ENCODE measurements at places on chromosomes 3 and 15.
A peak's percentile ranks its signal among the peaks of the same experiment; 100 is the strongest.

DNA sequence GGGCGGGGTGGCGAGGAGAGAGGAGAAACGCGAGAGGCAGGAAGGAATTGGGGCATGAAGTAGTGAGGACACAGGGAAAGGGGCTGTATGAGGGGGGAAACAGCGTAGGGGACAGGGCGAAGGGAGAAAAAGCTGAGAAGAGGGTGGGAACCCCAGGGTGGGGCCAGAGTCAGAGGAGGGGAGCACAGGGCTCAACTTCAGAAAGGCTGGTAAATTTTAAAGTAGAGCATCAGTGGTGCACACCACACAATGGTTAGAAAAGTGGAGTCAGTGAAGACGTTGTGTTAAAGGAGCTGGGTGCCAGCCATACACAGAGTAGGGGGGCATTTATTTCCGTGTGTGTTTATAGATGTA, 3.0 kb upstream of the RPP25 start:
- no peak for DNase-seq
- peak overlapping the region; percentile 81 for H3K27ac ChIP-seq
- H3K36me3 ChIP-seq, result no peaks in the 10 kb centered on the region
- H3K27me3 ChIP-seq, result no peaks in the 10 kb centered on the region
- peaks cover 41% of the 10 kb centered on the region for H3K4me1 ChIP-seq

DNA sequence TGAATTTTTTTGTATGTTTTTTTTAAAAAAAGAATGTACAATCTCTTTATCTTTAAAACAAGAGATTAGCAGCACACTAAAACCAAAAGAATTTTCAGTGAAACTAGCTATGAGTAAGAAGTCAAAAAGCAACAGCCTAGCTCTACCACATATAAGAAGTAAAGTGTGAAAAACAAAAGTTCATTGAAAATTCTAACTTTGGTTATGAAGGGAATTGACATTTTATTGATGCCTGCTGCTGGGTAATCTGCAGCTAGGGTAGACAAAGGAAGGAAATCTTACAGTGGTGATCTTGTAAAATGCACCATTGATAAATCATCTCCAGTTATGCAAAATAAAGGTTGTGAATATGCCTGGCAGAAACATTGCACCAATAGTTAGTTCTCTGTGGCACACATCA, 37.8 kb upstream of the FOXB1 start:
- H3K27ac ChIP-seq, result no peak overlapping the region
- H3K36me3 ChIP-seq, result no peaks in the 10 kb centered on the region
- no peaks in the 10 kb centered on the region for H3K4me1 ChIP-seq
- no peak overlapping the region for H3K4me3 ChIP-seq

DNA sequence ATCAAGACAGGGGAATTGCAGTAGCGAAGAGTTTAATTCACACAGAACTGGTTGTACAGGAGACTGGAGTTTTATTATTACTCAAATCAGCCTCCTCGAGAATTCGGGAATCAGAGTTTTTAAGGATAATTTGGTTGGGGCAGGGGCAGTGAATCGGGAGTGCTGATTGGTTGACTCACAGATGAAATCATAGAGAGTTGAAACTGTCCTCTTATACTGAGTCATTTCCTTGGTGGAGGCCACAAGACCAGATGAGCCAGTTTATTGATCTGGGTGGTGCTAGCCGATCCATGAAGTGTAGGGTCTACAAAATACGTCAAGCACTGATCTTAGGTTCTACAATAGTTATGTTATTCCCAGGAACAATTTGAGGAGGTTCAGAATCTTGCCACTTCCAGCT, 5.3 kb upstream of the ZNF770 start:
- peaks cover 11% of the 10 kb centered on the region for H3K4me1 ChIP-seq
- no peaks in the 10 kb centered on the region for H3K36me3 ChIP-seq
- no peaks in the 10 kb centered on the region for H3K27me3 ChIP-seq
- no peak for DNase-seq

GRCh38 chr3:185559706-185560090, 7.3 kb upstream of the LIPH start:
- H3K4me3 ChIP-seq, result no peak overlapping the region
- no peak overlapping the region for H3K27ac ChIP-seq
- no peaks in the 10 kb centered on the region for H3K4me1 ChIP-seq
- no peaks in the 10 kb centered on the region for H3K36me3 ChIP-seq
- H3K27me3 ChIP-seq, result no peaks in the 10 kb centered on the region
- no peak for DNase-seq

DNA sequence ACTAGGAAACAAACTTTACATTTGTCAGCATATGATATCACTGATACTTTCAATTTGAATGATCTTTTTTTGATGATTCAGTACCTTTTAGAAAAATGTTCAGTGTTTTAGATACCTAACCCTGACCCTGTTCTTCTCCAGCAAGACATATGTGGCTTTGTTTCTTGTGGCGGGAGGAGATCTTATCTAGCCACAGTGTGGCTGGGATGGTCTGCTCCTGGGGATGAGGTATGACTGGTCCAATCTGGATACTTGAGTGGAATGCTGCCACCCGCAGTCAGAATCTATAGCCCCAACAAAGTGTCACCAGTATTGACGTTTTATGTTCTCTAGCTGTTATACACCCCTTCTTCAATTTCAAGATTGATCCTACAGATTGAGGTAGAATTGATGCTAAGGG, 439.0 kb upstream of the GOLIM4 start:
- no peaks in the 10 kb centered on the region for H3K27me3 ChIP-seq
- no peak overlapping the region for H3K27ac ChIP-seq
- H3K4me1 ChIP-seq, result no peaks in the 10 kb centered on the region
- no peak overlapping the region for H3K4me3 ChIP-seq
- DNase-seq, result no peak
- H3K36me3 ChIP-seq, result no peaks in the 10 kb centered on the region

DNA sequence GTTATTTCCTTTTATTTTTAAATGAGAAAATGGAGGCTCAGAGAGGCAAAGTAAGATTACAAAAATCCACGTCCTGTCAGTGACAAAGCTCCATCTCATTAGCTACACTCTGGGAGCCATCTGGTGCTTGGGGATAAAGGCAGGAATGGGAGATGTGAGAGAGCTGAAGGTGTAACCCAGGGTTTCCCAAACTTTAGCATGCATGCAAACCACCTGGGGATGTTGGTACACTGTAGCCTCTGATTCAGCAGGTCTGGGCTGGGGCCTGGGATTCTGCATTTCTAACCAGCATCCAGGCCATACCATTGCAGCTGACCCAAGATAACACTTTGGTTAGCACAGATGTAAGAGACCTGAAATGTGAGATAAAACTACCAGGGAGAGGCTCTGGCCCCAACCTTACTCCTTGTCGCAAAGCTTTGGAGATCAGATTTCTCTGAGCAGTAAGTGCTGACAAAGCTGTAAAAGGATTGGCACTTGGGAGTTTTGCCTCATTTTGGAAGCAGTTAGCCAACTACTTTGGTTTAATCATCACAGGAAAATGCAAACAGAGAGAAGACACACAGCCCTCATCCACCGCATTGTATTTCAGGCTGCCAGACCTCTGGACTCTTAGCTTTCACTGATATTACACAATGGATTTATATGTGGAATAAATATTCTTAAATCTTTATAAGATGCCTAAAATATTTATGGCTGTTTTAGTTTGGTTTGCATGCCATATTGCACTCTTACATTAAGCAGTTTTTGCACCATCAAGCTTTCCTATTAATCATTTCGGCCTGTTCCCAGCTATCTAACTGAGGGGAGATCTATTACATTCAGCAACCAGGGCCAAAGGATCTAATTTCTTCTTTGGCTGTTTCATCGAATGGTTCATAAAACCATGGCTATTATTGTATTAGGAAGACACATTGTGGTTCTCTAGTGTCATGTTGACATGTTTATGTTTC, 263.0 kb downstream of the EBLN2 start:
- no peaks in the 10 kb centered on the region for H3K27me3 ChIP-seq
- no peaks in the 10 kb centered on the region for H3K36me3 ChIP-seq
- DNase-seq, result no peak
- no peak overlapping the region for H3K4me3 ChIP-seq
- peak overlapping the region; percentile 45 for H3K27ac ChIP-seq

DNA sequence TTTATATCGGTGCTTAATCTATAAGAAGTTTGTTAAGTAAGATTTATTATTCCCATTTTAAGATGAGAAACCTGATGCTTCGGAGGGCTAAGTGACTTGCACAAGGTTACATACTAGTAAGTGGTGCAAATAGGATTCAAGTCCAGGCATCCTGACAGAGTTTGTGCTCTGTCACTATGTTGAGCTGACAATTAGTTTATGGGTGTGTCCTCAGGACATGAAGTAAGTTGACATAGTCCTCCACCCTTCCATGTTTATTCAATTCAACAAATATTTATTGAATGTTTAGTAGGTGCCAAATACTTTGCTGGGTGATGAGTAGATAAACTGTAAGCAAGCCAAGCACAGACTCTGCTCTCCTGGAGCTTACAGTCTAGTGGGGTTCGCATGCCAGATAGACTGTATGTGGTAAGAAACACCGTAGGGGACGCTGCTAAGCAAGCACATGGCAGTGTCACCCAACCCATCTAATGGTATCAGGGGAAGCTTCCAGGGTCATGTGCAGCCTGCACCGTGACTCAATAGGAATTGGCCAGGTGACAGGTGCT, 342.7 kb upstream of the SATB1 start:
- no peak for DNase-seq
- no peaks in the 10 kb centered on the region for H3K4me1 ChIP-seq
- H3K27ac ChIP-seq, result no peak overlapping the region

DNA sequence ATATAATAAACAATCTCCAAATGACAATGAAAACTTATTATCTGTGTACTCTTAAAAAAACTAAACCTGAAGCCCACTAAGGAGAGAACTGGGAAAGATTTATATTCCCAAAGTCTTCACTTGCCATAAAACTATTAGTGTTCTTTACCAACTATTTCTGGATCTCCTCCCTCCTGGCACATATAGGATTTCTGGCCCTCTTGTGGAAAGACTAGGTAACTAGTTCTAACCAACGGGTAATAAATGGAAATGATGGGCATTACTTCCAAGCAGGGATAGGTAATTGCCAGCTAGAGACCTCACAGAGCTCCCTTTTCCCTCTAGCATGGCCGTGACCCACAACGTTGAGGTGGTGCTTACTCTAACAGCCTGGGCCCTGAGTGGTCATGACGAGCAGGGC, 110.1 kb downstream of the DNAH12 start:
- no peaks in the 10 kb centered on the region for H3K4me1 ChIP-seq
- H3K27me3 ChIP-seq, result no peaks in the 10 kb centered on the region
- no peak overlapping the region for H3K27ac ChIP-seq
- no peak for DNase-seq

- H3K27me3 ChIP-seq, result no peaks in the 10 kb centered on the region
- H3K27ac ChIP-seq, result peak overlapping the region; percentile 10
- H3K4me3 ChIP-seq, result no peak overlapping the region
- H3K4me1 ChIP-seq, result peaks cover 78% of the 10 kb centered on the region
These were observed 27.2 kb downstream of the AKAP13 start for GRCh38 chr15:85407421-85408269.

- DNase-seq, result no peak
- H3K27me3 ChIP-seq, result no peaks in the 10 kb centered on the region
- peak within 1 kb of the TSS; percentile 24 for H3K4me3 ChIP-seq
These were observed at the start of gene SAMMSON for GRCh38 chr3:69999140-70000027. TSS of gene SAMMSON (plus strand) at chr3:69999733.

DNA sequence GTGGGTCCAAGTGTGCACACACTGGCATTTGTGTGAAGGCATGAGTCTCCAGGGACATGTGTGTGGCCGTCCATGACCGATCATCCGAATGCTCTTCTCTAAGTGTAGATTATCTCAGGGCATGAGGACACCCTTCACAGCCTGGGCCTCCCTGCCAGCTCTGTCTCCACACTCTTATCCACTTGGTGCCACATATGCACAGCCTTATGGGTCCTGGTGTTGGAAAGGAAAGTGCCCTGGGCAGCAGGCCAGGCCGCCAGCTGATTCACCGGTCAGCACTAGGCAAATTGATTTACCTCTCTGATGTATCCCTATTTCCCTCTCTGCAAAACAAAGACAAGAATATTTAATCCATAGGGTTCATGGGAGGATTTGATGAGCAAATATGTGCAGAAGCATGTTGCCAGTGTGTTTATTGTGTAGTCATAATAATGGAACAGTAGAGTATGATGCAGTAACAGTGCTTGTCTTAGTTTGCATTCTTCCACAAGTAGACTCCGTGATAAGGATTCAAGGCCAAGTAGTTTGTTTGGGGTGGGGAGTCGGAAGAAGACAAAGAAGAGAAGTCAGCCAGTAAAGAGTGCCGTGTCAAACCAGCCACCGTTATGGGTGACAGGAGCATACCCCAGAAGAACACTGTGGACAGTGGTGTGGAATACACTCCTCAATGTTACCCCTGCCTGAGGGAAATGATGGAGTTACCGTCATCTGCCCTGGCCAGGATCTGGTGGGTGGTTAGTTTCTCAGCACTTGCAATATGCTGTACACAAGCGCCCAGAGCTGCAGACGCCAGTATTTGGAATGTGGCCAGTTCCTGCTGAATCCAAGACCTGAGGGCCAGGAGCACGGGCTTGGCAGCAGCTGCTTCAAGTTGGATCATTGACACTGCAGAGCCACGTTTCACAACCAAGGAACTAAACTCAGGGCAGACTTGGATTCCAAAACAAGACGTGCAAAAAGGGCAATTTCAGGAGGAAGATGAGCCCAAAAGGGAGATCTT, 85.1 kb downstream of the MTHFS start:
- H3K27ac ChIP-seq, result no peak overlapping the region
- H3K27me3 ChIP-seq, result no peaks in the 10 kb centered on the region
- no peaks in the 10 kb centered on the region for H3K36me3 ChIP-seq
- no peak for DNase-seq

DNA sequence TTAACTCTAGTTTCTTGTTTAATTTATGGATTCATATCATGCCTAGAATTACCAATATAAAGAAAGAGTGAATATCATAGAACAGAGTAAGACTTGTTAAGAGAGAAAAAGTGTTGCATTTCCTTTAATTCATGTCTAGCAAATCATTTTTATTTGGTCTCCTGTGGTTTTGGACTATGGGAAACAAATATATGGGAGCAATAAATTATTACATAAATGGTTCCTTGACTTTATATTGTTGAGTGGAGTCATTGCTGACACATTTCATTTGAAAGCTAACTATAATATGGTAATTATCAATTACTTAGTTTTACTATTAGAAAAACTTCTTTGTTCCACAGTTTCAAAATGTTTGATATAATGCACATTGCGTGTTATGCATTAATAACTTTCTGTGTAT, 144.7 kb upstream of the CGNL1 start:
- DNase-seq, result no peak
- H3K36me3 ChIP-seq, result peaks cover 19% of the 10 kb centered on the region
- H3K27me3 ChIP-seq, result no peaks in the 10 kb centered on the region
- H3K4me1 ChIP-seq, result peaks cover 15% of the 10 kb centered on the region
- H3K4me3 ChIP-seq, result no peak overlapping the region

- H3K4me1 ChIP-seq, result peaks cover 24% of the 10 kb centered on the region
- no peak overlapping the region for H3K27ac ChIP-seq
- H3K27me3 ChIP-seq, result no peaks in the 10 kb centered on the region
- no peaks in the 10 kb centered on the region for H3K36me3 ChIP-seq
- no peak for DNase-seq
These were observed 30.5 kb upstream of the GALNT15 start for GRCh38 chr3:16143861-16144447.

GRCh38 chr15:52003710-52004109, 15.3 kb upstream of the MAPK6 start:
- DNase-seq, result no peak
- H3K36me3 ChIP-seq, result no peaks in the 10 kb centered on the region
- no peaks in the 10 kb centered on the region for H3K27me3 ChIP-seq
- H3K4me1 ChIP-seq, result peaks cover 13% of the 10 kb centered on the region
- no peak overlapping the region for H3K4me3 ChIP-seq

- H3K36me3 ChIP-seq, result no peaks in the 10 kb centered on the region
- no peaks in the 10 kb centered on the region for H3K27me3 ChIP-seq
- no peak overlapping the region for H3K4me3 ChIP-seq
- no peaks in the 10 kb centered on the region for H3K4me1 ChIP-seq
- no peak overlapping the region for H3K27ac ChIP-seq
These were observed 126.8 kb downstream of the IL20RB start for GRCh38 chr3:137084586-137084985.

Data from vagina (tissue), 2 donors.